HL-60 (cell line): ENCODE measurements at places on chromosomes 16 and 17.

- DNase-seq, result no peak
Observed at GRCh38 chr17:17783825-17784656, 52.7 kb downstream of the SREBF1 start.

DNA sequence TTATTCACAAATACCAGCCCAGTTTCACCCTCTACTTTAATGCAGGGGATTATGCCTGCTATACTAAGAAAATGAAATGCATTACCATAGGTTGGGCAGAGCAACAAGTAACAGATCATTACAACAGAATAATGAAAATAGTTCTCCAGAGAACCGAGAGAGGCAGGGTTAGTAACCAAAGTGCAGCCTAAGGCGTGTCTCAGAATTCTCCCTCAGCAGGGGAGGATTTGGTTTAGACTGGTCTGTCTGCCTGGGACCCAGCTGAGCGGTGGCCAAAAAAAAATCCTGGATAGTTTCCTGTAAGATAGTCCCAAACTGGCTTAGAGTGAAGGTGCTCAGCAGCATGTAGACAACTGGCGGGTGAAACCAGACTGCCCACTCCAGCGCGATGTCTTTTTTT lies 30.8 kb upstream of the ADCY7 start:
- no peak for DNase-seq

DNA sequence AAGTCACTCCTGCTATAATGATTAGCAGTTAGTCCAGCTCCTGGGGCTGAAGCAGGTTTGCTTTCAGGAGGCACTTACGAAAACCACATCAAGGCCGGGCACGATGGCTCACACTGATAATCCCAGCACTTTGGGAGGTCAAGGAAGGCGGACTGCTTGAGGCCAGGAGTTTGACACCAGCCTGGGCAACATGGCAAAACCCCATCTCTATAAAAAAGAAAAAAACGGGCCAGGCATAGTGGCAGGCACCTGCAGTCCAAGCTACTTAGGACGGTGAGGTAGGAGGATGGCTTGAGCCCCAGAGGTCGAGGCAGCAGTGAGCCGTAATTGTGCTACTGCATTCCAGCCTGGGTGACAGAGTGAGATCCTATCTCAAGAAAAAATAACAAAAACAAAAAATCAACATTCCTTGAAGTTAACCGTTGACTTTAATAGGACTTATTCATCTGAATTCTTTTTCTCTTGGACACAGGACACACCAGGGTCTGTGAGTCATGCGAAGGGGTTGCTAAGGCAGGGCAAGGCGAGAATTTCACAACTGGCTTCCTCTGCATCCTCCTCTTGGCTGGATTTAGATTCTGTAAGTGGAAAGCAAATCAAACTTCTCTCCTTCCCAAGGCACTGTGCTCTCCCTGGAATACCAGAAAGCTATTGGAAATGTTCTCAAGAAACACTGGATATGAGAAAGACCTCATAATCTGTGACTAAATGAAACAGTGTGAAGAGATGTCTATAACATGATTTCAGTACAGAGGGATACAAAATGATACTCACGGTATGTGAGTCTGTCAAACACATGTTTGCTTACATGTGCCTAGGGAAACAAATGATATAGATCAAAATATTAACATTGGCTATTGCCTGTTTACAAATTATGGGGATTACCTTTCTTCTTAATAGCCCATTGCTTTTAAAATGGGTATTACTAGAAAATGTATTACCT lies 99.5 kb downstream of the SYCE1L start:
- no peak for DNase-seq

- DNase-seq, result no peak
Observed at GRCh38 chr16:82167670-82168069, 2.4 kb downstream of the MPHOSPH6 start.

DNA sequence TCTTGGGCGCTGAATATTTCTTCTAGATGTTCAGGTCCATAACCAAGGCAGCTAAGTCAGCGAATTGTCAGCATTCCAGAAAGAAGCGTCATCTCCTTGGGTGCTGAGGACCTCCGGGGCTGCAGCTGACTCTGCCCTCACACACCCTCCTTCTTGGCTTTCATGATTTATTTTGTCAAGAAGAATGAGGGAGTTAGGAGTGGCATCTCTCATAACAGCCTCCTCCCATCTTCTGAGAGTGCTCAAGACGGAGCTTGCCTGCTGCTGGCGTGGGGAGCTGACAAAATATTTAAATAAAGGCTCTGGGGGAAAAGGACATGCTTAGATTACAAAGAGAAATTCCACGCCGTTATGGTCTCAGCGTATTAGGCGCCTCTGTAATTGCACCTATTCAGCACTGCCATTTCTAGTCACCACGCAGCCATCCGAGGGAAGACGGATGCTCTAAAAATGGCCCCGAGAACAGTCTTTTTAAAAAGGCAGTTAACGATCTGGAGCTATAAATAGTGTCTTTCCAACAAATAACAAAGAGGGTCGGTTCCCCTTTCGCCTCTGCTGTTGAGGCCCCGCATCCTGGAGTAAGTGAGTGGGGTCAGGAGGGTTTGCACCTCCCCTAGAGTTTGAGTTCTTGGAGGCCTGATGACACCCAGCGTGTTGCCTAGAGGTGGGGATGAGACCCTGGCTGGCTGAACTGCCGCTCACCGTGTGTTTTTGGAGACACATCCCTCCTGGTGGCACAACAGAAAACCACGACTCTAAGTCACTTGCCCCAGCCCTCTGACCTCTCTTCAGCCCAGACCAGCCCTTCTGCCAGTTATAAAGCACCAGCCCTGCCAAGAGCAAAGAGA lies 187.0 kb downstream of the CCDC182 start:
- no peak for DNase-seq

DNA sequence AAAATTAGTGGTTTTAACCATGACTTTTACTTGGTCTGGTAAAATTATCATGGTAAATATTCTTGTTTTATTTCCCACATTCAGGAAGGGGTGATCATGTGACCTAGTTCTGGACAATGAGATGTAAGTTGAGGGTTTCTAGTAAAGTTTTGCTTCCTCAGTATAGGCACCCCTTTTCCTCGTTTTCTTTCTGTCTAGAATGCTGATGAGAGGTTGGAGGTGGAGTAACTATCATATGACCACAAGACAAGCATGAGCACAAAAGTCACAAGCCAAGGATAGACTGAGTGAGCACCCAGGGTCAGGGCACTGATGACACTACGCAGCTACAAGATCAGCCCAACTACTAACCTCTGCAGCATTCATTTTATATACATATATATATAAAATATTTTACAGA lies 53.9 kb downstream of the MYO1D start:
- no peak for DNase-seq

- DNase-seq, result no peak
Observed at GRCh38 chr17:5331506-5331905, 49.4 kb downstream of the RABEP1 start.

DNA sequence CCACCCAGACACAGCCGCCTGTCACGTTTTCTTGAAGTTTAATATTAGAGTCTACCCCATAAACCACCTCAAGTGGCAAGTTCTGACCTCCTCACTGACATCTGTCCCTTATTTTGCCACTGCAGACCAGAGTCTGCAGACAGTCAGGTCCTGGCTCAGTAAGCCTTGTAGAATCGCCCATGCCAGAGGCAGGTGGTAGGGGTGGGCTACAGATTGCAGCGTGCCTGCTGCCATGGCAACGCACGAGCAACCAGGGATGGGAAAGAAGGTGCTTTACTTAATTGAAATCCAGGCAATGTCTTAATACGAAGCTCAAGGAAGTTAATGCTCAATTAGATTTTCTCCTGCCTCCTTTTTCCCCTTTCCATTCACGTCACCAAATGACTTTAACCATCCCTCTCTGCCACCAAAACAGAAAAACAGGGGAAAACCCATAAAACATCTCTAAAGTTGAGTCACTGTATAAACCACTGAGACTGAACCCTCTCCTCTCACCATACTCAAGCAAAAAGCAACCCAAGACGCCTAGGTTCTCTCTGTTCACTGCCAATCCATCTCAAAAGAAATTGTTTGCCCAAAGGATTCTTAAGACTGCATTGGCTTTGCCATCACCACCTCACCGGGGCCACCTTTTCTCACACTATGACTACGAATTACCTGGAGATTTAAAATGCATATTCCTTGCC lies 228.8 kb downstream of the SLC39A11 start:
- DNase-seq, result no peak

GRCh38 chr16:30395992-30396585 lies 869 bp downstream of the ZNF48 start:
- no peak for DNase-seq

- no peak for DNase-seq
Observed at GRCh38 chr16:24289166-24289700, 33.1 kb downstream of the CACNG3 start.

GRCh38 chr16:28090646-28091377 lies 27.3 kb upstream of the GSG1L start:
- no peak for DNase-seq
